ENCODE measurements at places on chromosomes 6 and 20.
A peak's percentile ranks its signal among the peaks of the same experiment; 100 is the strongest.

- peak; percentile 44 for DNase-seq
Measured at GRCh38 chr6:27311806-27312145, 297 bp downstream of the POM121L2 start.

GRCh38 chr6:30537931-30538330, 18.4 kb downstream of the GNL1 start:
- no peak for DNase-seq

GRCh38 chr6:166308769-166309589, 787 bp upstream of the PRR18 start:
- DNase-seq, result no peak

- DNase-seq, result no peak
Measured at GRCh38 chr6:43932259-43933147, 162.5 kb downstream of the VEGFA start.

GRCh38 chr6:35415065-35415891, 36.9 kb upstream of the FANCE start:
- peak; percentile 64 for DNase-seq

- no peak for DNase-seq
Measured at GRCh38 chr6:154683756-154684523, 49.3 kb upstream of the SCAF8 start.

GRCh38 chr20:5090191-5090590, 29.6 kb downstream of the PCNA start:
- no peak for DNase-seq

GRCh38 chr6:5562277-5562676, 301.0 kb downstream of the FARS2 start:
- DNase-seq, result no peak

GRCh38 chr6:21597801-21598673, 4.5 kb downstream of the SOX4 start:
- no peak for DNase-seq

GRCh38 chr6:15244620-15245360, 1.1 kb upstream of the JARID2 start:
- DNase-seq, result peak; percentile 66

DNA sequence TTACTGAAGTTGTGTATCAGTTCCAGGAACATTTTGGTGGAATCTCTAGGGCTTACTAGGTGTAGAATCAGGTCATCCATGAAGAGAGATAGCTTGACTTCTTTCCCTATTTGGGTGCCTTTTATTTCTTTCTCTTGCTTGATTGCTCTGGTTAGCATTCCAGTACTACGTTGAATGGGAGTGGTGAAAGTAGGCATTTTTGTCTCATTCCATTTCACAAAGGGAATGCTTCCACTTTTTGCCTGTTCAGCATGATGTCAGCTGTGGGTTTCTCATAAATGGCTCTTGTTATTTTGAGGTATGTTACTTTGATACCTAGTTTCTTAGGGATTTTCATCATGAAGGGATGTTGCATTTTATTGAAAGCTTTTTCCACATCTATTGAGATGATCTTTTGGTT, 195.3 kb downstream of the MOXD1 start:
- no peak for DNase-seq

GRCh38 chr6:94350833-94351232, 931.5 kb upstream of the EPHA7 start:
- DNase-seq, result no peak

DNA sequence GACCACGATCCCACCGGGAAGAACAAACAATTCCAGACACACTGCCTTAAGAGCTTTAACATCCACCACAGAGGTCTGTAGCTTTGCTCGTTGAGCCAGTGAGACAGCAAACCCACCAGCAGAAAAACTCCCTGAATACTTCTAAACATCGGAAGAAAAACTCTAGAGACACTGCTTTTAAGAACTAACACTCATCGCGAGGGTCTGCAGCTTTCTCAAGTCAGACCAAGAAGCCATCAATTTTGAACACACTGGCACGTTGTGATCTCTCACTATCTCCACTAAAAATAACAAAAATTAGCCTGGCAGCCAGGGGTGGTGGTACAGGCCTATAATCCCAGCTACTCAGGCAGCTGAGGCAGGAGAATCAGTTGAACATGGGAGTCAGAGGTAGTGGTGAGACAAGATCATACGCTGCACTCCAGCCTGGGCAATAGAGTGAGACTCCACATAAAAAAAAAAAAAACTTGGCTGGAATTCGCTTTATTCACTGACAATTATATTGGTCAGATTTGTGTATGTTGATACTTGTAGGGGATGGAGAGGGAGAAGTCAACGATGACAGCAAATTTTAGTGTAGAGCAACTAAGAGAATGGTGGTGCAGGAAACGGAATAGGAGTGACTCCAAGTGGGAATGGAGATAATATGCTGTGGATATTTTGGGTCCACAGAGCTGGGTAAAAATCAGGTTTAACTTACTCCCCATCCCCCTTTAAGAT, 860 bp upstream of the TMEM14C start:
- no peak for DNase-seq

DNA sequence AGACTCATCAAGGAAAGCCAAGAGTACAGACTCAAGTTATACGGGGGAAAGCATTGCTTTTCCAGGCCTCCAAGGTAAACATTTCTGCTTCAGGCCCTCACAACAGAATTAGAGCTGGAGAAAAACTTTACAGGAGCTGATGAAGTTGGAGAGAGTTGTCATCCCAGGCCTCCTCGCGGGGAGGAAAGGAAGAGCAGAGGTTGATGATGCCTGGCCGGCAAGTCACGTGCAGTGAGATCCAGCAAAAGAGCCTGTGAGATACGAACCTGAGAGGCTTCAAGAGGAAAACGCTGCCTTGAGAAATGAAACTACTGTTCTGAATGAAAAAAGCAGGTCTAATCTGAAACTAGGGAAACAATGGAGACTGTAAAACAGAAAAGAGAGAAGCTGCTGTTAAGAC, 122.9 kb downstream of the FAM120B start:
- no peak for DNase-seq

DNA sequence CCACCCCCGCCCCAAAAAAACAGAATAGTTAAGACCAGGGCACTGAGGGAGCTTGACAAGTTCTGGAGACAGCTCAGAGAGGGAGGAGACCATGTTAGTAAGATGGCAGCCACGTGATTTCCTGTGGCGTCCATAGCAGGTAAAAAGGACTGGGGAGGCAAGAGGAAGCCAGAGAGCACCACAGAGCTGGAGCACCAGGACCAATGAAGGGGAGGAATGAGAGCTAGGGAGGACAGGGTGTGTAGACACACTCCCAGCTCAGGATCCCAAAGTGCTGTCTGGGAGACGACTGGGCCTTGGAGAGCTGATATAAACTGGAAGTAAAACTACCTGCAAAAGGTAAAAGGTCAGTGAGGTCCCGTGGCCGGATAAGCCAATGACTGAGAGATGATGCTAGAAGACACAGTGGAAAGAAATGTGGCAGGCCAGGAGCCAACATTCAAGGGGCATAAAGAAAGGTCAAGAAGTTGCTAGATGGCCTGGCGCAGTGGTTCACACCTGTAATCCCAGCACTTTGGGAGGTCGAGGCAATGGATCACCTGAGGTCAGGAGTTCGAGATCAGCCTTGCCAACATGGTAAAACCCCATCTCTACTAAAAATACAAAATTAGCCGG, 39.0 kb downstream of the SLC23A2 start:
- DNase-seq, result no peak

DNA sequence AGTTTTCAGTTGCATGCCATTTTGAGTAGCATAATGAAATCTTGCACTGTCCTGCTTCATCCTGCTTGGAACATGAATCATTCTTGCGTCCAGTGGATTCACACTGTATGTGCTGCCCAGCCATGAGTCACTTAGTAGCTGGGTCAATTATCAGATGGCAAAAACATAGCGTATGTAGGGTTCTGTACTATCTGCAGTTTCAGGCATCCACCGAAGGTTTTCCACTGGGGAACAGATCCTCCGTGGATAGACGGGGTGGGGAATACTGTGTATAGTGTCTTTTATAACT, 61.4 kb downstream of the IL22RA2 start:
- DNase-seq, result no peak

DNA sequence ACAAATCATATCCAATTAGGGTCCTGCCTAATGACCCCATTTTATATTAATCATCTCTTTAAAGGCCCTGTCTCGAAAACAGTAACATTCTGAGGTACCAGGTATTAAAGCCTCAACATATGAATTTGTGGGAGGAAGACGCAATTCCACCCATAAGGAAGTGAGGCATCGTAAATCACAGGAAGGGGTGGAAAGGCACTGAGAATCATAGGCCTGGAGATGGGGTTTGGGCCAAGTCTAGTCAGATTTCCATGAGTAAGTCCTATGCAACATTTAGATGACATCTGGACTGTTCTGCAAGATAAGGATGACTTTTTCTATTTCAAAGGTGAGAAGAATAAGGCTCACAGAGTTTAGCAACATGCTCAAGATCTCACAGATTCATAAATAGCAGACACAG, 534.0 kb downstream of the KHDRBS2 start:
- no peak for DNase-seq

DNA sequence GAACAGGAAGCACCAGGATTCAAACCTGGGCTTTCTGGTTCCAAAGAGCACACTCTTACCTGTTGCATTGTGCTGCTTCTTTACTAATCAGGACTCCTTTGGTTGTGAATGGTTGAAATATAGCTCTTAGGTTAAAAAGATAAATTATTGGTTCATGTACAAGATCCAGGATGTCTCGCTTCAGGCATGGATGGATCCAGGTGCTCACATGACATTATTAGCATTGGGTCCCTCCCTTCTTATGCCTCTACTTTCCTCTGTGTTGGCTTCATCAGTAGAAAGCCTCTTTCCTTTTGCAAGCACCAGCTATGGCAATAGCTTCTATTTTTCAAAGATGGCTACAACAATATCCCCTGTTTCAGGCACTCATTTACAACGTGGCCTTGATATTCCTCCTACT, 217.7 kb upstream of the SULF2 start:
- no peak for DNase-seq

GRCh38 chr6:116883005-116883404, 6.0 kb downstream of the RFX6 start:
- DNase-seq, result no peak

GRCh38 chr20:10316582-10316981, 98.0 kb downstream of the SNAP25 start:
- no peak for DNase-seq

- DNase-seq, result no peak
Measured at GRCh38 chr6:11730641-11731040, 48.0 kb downstream of the ADTRP start.

- DNase-seq, result no peak
Measured at GRCh38 chr6:12039540-12040459, 27.7 kb downstream of the HIVEP1 start.

DNA sequence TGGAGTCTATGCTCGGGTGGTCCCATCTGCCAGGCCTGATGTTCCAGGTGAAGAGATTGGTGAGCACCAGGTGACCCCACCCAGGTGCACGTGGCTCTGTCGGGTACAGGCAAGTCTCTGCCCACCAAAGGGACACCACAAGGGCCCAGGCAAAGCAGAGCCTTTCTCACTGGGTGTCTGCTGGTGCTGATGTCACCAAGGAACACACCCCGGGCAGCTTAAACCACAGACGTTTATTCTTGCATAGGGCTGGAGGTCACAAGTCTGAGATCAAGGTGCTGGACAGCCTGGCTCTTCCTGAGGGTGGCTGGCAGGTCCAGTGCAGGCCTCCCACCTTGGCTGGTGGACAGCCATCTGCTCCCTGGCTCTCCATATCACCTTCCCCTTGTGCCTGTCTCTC, 100.7 kb upstream of the CD93 start:
- no peak for DNase-seq

DNA sequence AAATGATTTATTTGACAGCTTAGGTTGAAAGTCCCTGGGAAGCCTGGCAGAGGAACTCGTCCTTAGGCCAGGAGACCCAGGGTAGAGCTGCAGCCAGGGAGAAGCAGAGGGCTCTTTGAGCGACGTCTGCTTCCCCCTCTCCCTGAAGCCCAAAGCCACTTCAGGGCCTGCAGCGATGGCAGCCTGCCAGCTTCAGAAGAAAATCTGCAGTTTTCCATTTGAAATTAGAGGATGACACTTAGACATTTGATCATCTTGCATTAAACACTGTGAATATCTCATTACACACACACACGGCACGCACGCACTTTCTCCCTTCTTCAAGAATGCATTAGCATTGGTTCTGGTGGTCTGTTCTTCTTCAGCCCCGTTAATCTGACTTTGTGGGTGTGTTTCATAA, 96.5 kb downstream of the PLEKHG1 start:
- DNase-seq, result no peak

DNA sequence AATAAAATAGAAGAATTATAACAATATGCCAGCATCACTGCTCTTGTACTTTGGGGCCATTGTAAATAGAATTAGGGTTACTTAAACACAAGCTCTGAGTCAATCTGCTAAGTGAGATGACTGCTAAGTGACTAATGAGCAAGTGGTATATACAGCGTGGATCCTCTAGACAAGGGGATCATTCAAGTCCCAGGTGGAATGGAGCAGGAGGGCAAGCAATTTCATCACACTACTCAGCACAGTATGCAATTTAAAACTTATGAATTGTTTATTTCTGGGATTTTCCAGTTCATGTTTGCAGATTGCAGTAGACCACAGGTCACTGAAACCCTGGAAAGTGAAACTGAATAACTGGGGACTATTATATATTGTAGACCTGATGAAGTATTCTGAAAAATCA, 235.3 kb downstream of the BTBD3 start:
- DNase-seq, result no peak

DNA sequence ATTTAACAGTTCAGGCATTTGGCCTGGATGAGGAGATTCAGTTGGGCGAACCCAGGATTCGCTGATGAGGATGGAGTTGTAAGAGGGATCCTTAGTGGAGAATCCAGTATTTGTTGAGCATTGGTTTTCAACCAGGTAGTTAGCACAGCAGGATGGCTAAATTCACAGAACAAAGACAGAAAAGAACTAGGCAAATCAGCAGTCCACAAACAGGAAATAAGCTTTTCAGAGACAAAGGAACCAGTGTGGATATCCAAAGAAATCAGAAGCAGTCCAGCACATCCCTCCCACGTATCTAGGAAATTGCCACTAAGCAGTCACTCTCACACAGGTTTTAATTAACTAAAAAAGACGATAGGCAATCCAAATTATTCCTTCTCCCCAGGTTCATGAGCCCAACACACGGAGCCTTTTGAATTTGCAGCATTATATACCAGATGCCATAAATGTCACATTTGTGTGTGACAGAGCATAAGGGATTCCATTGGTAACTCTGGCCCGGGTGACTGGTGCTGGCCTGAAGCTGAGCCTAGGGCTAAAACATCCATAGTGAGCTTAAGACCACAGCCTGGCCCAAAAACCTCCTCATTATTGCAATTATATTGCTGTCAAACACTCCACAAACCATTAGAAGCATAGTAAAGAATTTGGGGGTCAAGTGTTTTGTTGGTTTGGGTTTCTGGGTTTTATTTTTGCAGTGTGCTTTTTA, 131.5 kb downstream of the SOBP start:
- no peak for DNase-seq

DNA sequence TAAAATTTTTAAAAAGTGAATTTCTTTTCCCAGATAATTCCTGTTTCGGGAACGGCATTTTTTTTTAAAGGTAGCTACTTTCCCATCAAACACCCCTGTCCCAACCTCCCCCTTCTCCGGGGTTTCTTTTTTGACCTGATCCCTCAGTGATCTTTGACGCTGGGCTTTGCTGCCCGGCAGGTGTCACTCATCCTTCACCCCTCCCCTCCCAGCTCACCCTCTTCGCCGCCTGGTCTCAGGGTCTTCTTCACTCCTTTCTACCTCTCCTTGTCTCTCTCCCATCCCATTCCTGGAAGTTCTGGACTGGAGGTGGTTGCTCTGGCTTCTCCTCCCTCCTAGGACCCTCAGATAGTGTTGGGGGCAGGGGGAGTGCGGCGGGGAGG, 329 bp upstream of the GPR6 start:
- DNase-seq, result no peak
